ENCODE measurements at places on chromosomes 13 and 19. TPM values are rescaled to one million over a fixed set of nuclear protein-coding genes. Genes with fewer than 3 reads are reported as not detected.

- DNase-seq: peak; percentile 20
Observed at GRCh38 chr19:3163230-3163886, 15.2 kb upstream of the S1PR4 start.

DNA sequence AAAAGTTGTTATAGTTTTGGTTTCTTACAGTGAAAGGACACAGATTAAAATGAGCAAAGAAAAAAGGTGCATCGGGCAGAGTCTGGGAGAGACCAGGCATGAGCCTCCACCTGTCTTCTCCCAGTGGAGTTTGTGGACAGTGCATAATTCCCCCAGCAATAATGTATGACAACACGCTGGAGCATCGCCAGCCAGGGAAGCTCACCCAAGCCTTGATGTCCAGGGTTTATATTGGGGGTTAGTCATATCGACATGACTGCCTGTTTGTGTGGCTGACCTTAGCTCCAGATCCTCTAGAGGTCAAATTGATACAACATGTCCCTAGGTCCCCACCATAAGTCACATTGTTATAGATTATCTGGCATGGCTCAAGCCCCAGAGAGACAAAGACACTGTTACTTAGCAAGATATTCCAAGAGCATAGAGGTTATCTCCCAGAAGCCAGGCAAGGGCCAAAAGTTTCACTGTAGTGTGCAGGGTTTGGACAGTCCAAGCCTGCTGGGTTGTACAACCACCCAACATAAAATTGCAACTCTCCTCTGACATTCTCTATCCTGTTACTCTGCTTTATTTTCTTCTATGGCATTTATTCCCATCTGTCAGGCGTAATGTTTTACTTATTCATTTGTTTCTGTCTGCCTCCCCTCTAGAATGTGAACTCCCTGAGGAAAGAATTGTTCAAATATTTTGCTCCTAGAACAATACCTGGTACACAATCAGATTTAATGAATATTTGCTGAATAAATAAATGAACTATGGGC is 5.6 kb upstream of the KLK13 start:
- DNase-seq: no peak

DNA sequence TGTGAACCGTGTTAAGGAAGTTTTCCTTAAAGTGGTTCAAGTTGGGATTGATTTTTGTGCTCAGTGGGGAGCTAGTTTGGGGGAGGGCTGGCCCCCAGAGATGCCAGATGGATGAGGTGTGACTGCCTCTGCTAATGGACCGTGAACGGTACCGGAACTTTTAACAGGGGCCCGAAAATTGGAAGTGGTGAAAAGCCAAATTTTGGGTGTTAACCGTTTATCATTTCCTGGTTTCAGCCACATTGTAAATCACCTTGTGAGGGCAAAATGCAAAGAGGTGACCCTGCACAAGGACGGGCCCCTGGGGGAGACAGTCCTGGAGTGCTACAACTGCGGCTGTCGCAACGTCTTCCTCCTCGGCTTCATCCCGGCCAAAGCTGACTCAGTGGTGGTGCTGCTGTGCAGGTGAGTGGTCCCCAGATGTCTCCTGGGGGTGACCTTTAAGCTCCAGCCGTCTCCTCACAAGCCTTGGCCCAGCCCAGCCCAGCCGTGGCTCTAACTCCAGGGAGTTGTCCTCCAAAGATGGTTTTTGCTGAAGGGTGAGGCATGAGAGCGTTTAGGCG is 18.2 kb downstream of the UPF1 start:
- no peak for DNase-seq

DNA sequence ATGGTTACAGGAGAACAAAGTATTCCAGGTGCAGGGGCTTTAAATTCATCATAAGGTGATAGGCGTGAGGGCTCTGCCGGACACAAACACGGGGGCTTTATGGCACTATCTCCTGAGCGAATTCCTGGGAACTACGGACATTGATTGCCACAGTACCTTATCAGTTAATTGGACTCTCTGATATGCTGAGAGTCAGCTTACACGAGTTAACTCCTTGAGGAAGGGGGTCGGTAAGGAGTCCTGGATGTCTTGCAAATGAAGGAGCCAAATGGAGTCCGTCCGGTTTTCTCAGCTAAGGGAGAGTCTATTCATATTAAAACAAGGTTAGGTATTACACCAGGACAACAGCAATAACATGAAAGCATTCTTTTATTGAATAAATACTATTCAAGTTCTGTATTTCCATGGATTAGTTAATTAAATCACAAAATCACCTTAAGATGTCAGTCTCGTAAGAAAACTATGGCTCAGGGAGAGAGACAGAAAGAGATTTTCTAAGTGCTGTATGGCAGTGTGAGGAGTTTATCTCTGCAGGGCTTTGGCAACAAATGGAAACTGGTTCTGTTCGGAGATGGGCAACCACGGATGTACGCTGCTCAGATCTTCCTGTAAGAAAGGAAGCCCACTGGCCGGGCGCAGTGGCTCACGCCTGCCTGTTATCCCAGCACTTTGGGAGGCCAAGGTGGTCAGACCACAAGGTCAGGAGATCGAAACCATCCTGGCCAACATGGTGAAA is 26.2 kb upstream of the HIF3A start:
- DNase-seq: no peak

- peak; percentile 46 for DNase-seq
Observed at GRCh38 chr13:45615501-45616101, at the start of gene ERICH6B. TSS of gene ERICH6B (minus strand) at chr13:45615739. CDS start at chr13:45597005, 18,734 bp downstream.

DNA sequence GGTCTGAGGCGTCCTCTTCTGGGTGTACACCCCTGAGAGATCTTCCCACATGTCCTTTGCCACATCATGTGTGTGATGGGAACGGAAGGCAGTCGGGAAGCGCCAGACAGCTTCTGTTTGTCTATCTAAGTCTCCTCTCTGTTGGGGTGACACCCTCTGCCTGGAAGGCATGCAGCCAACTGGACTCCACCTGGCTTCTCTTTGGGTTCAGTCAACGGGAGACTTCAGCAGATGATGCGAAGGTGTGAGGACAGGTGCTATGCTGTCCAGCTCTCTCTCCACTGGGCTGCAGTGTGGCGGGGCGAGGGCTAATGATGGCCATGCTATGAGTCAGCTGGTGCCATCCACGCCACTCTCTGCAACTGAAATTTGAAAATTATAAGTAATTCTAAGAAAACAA is 14.3 kb upstream of the SBK3 start:
- DNase-seq: no peak

- DNase-seq: no peak
Observed at GRCh38 chr13:98386637-98387036, 190.3 kb downstream of the STK24 start.

ZNF211 gene
- total RNA-seq: 34.9 TPM

FAM216B gene
- 0.78 TPM for total RNA-seq

CEBPA gene
- total RNA-seq: 2.8 TPM

TBCB gene
- total RNA-seq: 373 TPM

MCF2L gene
- 146 TPM for total RNA-seq

ZNF681 gene
- 25.7 TPM for total RNA-seq

ERCC2 gene
- total RNA-seq: 10.9 TPM

NCR1 gene
- not detected for total RNA-seq
